Cortex of kidney (tissue), 1 donor: ENCODE measurements at places on chromosomes 6 and 20.

DNA sequence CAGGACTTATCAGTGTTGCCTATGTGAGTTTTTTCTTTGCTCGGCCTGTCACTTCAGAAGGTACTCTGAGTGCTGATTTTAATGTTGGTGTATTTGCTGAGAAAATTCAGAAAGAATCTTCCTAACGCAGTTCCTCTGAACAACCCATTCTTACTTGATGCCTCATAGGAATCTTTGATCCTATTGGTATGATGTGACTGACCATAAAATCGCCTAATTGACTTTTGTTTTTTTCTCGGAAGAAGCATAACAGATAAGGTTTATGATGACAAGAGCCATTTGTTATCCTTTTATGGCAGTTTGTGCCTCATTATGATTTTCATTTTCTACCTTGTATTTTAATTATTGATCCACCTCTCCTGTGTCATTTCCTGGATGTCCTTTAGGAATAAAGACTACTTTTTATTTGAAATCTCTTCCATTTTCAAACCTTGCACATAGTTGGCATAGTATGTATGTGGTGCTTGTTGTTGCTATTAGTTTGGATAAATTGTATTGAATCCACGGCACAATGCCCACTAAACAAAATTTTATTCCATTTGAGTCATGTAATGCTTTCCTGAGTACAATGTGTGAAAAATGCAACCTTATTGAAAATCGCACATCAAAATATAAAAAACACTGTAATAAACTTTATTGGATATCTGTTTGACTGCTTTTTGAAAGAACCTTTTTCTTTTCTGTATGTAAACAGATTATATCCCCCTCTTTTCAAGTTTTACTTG is 37.3 kb downstream of the LRRC1 start:
- DNase-seq, result no peak

GRCh38 chr6:117448732-117449485 is 23.2 kb upstream of the ROS1 start:
- no peak for DNase-seq

- no peak for DNase-seq
Measured at GRCh38 chr6:157486572-157486971, 105.6 kb downstream of the ZDHHC14 start.

DNA sequence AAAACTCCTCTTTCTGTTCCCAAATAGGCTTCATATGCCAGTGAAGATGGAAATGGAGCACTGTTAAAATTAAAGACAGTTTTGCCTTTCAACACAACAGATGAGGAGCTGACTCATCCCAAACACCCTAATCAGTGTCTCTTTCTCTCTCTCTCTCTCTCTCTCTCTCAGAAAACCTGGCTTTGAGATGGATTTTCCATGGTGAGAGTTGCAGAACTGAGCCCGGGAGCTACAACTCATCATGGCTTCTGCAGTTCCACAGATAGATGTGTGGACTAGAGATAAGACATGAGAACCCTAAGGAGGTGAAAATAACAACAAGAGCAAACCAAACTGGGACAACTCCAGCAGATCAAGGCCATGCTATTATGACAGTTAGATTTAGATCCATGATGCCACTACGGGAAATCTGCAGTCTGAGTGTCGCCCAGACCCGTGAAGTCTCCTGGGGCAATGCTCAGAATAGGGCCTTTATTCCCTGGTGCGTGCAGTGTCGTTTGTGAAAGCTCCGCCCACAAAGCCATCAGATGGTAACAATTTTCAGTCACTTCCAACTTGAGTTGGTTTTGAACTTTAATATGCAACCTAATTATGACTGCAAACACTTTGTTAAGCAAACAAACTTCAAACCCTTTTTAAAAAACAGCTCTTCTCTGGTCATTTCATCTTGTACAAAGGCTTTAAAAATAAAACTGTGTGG is 338.2 kb upstream of the PREP start:
- DNase-seq, result no peak

- no peak for DNase-seq
Measured at GRCh38 chr6:79717989-79718388, 86.9 kb downstream of the SH3BGRL2 start.

DNA sequence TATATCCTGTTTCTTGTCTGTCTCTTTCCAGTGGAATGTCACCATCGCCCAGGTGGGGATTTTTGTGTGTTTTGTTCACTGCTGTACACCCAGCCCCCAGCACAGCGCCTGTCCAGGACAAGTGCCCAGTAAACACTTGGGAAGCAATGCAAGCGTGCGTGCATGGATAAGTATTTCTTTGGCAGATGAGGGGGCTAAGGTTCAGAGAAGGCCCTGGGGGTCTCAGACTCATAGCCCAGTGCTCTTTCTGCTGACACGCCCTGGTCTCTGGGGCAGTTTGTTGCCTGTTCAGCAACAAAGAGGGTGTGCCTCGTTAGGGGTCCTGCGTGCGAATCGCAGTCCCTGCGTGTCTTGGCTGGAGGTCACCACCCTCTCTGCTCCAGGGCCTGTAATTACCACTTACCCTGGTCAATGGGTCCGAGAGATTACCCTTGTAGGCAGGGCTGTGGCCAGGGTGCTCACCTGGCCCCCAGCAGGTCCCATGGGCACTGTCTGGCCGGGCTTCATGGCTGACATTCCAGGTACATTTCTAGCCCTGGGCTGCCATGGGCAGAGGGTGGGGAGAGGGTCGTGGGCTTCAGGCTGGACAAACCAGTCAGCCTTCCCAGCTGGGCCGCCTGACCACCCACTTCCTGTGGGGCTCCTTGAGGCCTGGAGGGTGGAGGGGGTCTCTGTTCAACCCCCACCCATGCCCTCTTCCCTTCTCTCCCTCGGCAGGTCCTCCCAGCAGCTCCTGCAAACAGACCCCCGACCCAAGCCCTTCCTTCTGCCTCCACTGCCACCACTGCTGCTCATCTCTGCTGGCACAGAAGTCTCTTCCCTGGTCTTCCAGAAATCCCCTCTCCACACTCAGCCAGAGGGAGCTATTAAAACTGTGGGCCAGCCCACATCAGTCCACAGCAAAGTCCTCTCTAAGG is 87.1 kb downstream of the CEBPB start:
- DNase-seq, result no peak

DNA sequence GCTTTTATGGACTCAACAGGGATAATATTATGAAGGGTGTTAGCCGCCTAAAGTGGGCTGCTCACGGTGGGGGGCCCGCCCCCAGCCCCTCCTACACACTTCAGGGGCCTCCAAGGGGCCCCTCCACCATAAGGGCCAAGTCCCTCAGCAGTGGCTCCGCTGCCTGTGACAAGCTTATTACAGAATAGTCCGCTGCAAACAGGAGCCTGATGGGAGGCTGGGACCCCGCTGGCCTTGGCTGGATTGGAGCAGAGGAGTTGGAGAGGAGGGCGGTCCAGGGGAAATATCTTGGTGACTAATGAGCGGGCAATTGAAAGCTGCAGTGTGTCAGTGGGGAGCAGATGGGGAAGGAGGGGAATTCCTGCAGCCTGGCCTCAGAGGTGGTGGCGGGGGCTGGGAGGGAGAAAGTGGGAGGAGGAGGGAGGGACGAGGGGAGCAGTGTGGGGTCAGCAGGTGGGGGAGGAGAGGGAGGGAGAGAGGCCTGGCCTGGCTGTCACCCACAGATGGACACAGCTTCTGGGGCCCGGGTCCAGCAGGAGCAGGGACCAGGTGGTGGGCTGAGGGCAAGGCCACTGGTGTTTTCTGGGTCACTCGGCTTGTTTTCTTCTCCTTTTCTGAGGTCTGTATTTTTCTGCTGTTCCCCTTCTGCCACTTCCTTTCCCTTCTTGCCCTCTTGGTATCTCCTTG is 57.6 kb upstream of the FOXP4 start:
- DNase-seq, result no peak

- DNase-seq, result no peak
Measured at GRCh38 chr6:26220145-26220970, 133.1 kb downstream of the HFE start.
